ENCODE measurements at places on chromosomes 4 and X.

DNA sequence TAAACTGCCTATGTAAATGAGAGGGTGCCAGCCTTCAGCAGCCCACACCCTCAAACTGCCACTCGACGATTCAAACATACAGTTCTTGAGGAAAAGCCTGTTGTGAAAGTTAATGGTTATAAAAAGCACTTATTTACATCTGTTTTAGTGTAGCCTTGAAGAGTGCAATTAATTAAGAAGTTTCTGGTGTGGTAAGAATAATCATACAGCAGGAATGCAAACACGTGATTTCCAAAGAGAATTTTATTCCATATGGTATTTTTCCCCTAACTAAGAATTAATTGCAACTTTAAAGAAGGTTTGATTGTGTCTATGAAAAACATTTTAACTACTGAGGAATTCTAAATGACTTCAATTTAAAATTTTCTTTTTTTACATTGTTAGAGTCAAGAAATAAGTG lies 176.3 kb upstream of the PITX2 start:
- peak; percentile 54 for DNase-seq

- no peak for DNase-seq
Measured at GRCh38 chr4:148653681-148654080, 211.5 kb upstream of the NR3C2 start.

DNA sequence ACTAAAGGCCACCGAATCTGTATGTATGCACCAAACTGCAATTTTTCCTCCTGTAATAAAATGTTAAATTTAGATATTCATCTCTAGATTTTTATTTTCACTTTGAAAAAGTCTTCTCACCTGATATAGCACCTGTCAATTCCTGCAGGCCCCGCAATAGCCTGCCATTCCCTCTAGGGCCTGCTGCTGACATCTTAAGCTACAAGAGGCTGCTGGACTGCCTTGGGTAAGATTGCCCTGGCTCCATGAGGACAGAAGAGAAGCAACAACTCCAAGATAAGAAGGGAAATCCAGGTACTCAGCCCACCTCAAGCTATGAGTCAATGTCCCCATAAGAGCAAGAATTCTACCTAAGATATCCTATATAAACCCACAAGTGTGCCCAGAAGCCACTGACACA lies 230.2 kb upstream of the AGTR2 start:
- no peak for DNase-seq

GRCh38 chr4:37902212-37902611 lies 11.3 kb downstream of the TBC1D1 start:
- no peak for DNase-seq

GRCh38 chr4:59037812-59038211 lies 1927.6 kb upstream of the IGFBP7 start:
- DNase-seq: no peak

GRCh38 chr4:118770741-118771187 lies 65.2 kb downstream of the SEC24D start:
- DNase-seq: no peak

- no peak for DNase-seq
Measured at GRCh38 chr4:97525236-97525635, 618.0 kb downstream of the STPG2 start.

GRCh38 chrX:38661561-38661960 lies 100.2 kb downstream of the TSPAN7 start:
- no peak for DNase-seq

DNA sequence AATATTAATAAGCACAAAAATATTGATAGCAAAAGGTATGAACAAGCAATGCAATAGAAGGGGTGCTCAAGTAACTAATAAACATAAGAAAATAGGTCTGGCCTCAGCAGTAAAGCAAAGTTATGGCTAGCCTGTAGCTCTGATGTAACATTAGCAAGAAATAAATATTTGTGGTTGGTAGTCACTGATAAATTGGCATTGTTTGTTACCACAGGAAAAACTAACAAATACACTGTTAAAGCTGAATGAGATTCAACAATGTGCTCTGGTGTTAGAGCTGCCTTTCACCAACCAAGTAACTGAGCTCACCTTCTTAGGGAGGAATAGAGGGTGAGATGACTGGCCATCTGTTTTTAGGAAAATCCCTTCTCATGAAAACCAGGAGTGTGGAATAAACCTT lies 71.4 kb downstream of the AREG start:
- no peak for DNase-seq

GRCh38 chr4:33057736-33058135 lies 2337.6 kb downstream of the PCDH7 start:
- DNase-seq: no peak

- DNase-seq: peak; percentile 82
Measured at GRCh38 chrX:39850630-39851152, 247.1 kb downstream of the BCOR start.
